ENCODE measurements at places on chromosomes 1 and 21.
A peak's percentile ranks its signal among the peaks of the same experiment; 100 is the strongest.

- DNase-seq, result no peak
Measured at GRCh38 chr1:49102752-49103151, 326.1 kb upstream of the BEND5 start.

DNA sequence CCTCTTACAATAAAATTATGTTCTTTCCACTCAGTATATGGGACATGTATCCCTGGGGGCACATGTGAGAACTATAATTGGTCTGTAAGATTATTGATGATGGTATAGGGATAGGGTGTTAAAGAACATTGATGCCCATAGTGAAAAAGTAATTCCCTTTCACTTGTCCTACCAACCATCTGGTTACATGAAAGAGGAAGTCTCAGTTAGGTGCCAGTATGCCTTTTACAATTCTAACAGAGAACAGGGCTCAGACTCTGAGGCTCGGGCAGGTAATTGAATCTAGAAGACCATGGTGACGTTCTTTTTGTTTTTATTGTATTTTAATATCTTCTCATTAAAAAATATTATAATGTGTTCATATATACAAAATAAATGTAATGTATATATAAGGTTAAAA lies 113.6 kb downstream of the FGGY start:
- DNase-seq, result no peak

GRCh38 chr1:170309389-170310013 lies 163.7 kb downstream of the NTMT2 start:
- DNase-seq, result no peak

- no peak for DNase-seq
Measured at GRCh38 chr1:112776688-112777087, 61.6 kb upstream of the PPM1J start.

GRCh38 chr21:26473471-26473870 lies 99.6 kb downstream of the CYYR1 start:
- no peak for DNase-seq

DNA sequence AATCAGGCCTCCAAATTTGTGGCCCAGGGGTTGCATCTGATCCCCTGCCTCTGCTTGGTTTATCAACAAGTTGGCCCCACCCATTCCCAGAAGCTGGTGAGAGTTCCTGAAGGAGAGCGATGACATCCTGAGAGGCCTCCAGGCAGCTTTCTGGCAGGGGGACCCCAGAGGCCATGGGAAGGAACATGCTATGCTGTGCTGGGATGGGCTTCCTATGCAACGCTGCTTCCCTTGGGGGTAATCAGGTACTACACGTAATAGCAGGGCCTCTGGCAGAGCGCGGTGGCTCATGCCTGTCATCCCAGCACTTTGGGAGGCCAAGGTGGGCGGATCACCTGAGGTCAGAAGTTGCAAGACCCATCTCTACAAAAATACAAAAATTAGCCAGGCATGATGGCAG lies 8.4 kb upstream of the MTF1 start:
- no peak for DNase-seq

GRCh38 chr1:166905900-166906299 lies 29.8 kb upstream of the TADA1 start:
- DNase-seq, result no peak

GRCh38 chr1:228335406-228336307 lies 71.0 kb downstream of the TRIM11 start:
- no peak for DNase-seq

GRCh38 chr1:7929637-7930036 lies 11.0 kb downstream of the TNFRSF9 start:
- DNase-seq, result no peak

- peak; percentile 55 for DNase-seq
Measured at GRCh38 chr21:16842696-16843035, 670.2 kb upstream of the CXADR start.

DNA sequence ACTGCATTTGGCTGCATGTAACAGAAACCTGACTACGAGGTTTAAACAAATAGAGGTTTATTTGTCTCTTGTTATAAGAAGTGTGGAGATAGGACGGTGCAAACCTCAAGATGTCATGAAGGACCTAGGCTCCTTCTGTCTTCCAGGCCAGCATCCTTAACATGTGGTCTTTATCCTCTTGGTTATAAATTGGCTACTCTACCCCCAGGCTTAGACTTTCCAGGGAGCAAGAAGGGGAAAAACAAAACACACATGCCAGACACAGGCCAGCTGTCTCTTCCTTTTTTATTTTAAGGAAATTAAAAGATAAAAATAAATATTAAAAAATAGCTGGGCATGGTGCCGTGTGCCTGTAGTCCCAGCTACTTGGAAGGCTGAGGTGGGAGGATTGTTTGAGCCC lies 51.3 kb upstream of the PRELP start:
- DNase-seq, result no peak

DNA sequence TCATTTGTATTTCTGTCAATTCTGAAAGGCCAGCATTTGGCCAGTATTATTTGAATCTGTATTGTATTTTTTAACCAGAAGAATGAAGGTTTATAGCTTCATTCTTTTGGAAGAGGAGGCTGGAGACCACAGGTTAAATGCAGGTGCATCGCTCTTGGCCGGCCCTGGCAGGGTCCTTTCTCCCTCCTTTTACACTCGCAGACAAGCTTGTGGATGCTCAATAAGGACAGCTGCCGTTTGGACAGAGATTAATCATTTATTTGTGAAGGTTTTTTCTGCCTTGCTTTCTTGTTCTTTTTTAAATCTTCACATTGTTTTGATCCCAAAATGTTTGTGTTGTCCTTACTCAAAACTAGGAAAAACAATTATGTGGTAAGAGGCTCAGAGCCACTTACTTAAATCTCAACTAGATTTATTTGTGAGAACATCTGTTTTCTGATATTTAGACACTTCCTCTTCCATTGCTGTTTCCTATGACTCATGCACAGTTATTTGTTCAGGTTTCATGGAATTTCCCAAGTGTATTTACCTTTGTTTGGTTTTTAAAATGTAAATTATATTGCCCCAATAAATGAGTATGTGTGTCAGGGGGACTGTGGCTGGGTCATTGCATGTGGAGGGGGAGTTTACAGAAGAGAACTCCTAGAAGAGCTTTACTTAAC lies 46.7 kb upstream of the LAMC2 start:
- no peak for DNase-seq

GRCh38 chr1:208942394-208943130 lies 641.0 kb upstream of the CAMK1G start:
- no peak for DNase-seq

DNA sequence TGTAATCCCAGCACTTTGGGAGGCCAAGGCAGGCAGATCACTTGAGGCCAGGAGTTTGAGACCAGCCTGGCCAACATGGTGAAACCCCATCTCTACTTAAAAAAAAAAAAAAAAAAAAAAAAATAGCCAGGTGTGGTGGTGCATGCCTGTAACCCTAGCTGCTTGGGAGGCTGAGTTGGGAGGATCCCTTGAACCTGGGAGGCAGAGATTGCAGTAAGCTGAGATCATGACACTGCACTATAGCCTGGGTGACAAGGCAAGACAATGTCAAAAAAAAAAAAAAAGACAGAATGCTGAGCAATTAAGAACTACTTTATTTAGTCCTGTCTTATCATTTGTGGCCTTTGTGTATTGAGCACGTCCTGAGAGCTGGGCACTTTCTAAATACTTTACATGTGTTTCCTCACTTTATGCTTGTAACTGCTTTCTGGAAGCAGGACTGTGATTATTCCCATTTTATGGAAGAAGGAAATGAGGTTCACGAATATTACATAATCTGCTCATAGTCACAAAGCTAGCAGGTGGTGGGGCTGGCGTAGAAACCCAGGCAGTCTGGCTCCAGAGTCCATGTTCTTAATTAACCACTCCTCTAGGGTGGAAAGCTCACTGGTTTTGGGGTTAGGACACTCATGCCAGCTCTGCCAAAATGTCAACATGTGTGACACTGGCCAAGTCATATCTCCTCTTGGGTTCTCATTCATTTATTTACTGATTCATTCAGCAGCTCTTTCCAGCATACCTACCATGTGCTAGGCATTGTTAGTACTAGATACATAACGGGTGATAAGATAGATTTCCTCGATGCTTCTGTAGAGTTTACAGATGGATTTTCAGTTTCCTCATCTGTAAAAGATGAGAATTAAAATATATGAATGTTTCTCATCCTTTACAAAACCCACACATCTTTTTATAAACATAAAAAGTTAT lies 57.7 kb downstream of the DDR2 start:
- no peak for DNase-seq

DNA sequence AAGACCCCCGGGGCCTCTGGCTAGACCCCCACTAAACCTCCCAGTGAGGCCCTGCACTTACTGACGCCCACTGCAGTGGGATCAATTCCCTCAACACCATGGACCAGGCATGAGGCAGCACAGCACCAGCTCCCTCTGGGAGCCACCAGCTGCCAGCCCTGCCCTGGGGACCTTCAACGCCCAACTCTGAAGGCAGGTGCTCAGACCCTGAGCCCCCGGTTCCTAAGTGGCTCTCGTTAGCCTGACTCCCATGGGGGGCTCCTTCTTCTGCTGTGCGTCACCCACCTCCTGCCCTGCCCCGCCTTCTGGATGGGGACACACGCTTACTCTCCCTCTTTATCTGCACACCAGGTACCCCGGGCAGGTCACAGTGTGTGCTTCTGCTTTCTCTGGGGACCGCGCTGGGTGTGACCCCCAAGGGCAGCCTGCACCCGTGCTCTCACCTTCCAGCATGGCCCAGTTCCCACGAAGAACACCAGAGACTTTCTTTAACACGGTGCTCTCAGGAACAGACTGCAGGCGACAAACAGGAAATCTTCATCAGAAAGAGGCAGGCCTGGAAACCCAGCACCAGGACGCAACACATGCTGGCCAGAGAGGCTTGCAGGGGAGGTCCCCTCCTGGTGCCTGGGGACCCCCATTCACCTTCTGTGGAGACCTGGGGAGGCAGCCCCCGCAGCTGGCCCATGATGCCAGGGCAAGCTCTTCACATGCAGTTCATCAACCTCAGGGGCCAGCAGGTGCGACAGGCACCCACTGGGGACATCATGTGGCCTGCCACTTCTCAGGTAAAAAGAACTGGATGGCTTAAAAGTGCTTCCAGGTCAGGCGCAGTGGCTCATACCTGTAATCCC lies 27.3 kb downstream of the WDR4 start:
- no peak for DNase-seq

DNA sequence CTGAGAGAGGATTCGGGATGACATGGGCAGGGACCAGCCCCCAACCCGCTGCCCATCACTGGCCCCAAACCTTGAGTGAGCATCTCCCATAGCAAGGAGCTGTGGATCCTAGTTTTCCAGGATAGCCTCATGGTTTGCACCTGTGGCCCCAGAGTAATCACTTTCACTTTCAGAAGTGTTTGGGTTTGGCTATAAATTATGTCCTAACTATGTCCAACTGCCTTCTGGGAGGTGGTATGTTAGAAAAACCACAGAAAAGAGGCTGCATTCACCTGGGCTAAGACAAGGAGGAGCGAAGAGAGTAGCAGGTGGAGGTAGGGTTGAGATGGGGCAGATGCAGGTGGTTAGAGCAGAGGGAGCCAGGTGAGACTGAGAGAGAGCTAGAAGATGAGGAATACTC lies 19.4 kb upstream of the CLIC6 start:
- DNase-seq, result no peak

DNA sequence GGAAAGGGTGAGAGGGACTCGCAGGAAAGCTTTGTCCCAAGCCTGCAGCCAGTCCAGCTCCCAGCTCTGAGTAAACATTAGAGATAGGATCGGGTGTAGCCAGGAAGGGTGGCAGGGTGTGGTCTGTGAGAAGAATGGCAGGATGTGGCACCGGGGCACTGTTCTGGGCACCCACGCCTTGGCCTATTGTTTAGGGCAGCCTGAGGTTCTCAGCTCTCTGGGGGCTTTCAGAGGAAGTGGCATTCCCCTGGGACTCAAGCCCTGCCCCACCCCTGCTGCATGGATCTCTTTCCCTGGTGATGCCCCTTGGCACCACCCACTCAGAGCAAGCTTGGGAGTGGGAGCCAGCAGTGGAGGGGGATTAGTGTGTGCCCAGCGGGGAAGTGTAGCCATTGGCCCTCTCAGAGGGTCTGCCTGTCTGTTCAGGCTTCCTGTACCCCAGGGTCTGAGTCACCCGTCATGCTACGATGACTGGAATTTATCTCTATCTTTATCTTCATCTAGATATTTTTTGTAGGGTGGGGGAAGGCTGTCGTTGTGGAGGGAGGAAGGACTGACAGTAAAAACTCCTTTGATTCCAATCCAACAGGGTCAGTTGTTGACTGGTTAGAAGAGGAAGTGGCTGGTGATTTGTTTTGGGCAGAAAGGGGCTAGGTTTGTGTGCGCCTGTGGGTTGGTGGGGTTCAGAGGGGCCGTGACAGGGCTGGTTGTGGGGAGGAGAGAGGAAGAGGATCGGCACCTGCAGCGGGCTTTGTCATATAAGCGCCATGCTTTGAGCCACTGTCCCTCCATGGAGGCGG lies 31.6 kb downstream of the SOX13 start:
- DNase-seq, result no peak

GRCh38 chr1:82048596-82048995 lies 247.9 kb downstream of the ADGRL2 start:
- no peak for DNase-seq

DNA sequence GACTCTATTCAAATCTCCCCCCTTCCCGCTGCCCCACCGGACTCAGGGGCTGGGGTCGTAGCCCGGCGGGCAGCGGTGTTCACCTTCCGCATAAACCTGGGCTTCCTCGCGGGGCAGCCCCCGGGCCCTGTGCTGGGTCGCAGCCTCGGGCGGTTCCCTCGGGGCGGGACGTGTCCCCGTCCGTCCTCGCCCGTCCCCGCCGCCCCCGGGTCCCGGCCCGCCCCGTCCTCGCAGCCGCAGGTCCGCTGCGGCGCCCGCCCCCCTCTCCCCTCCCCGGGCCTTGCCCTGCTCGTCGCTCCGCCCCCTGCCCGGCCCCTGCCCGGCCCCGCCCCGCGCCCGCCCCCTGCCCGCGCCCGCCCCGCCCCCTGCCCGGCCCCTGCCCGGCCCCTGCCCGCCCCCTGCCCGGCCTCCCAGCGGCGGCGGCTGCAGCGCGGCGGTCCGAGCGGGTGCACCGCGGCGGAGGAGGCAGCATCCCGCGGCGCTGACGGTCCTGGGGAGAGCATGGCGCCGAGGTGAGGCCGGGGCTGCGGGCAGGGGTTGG lies at the start of gene COL18A1:
COL18A1 (plus strand) TSS at position 436 of the 541 bp plus-strand sequence; CDS start at position 502, 66 bp downstream.
- peak; percentile 21 for DNase-seq

DNA sequence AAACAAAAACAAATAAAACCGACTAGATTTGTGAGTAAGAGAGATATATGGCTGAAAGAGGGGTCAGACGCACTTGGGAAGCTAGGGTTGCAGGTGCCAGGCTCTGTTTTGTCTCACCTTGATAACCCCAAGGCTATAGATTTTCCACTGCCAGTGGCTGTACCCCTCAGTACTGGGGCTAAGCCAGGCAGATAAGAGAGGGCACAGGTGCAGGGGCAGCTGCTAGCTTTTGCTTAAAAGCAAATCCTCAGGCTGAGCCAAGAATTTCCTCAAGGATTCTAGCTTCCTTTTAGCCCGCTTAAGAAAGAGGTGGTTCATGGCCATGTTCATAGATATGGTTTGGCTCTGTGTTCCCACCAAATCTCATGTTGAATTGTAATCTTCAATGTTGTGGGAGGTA lies 57.9 kb downstream of the OVGP1 start:
- peak; percentile 55 for DNase-seq

DNA sequence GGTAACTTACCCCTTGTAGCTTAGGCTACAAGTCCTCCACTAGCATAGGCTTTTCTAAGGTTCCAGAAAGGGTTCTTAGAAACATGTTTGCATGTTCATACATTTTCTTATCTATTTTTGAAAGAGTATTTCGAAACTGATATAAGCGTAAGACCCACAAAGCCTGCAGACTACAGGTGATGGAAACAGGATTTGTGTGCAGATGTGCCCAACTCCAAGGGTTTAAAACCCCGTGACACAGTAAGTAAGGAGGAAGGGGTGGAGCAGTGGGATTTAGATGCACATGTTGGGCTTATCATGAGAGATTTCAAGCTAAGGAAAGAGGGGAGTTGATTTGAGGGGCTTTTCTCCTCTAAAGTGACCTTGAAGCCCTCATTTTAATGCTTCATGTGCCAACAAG lies 164.7 kb downstream of the LTN1 start:
- DNase-seq, result no peak
